Muscle of arm (tissue), 14 donors: ENCODE measurements at places on chromosomes 6 and 20.

DNA sequence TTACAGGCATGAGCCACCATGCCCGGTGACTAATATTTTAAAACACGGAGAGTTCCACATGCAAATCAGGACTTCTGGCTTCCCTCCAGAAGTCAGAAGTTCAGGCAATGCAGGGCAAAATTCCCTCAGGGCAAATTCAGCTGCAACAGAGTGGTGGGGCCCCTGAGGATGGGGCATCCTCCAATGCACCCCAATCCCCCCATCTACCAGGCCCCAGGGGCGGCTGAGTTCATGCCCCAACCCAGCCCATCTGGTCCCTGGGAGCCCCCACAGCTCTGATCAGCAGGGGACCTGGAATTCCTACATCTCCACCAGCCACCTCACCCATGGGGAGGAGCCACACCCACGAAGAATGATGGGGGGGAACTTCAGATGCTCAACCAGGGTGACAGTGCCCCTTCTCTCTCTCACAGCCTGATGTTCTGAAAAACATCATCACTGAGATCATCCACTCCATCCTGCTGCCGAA is 22.6 kb downstream of the BPIFB1 start:
- DNase-seq, result no peak

GRCh38 chr20:45235995-45236394 is 14.8 kb downstream of the SEMG2 start:
- DNase-seq, result no peak

DNA sequence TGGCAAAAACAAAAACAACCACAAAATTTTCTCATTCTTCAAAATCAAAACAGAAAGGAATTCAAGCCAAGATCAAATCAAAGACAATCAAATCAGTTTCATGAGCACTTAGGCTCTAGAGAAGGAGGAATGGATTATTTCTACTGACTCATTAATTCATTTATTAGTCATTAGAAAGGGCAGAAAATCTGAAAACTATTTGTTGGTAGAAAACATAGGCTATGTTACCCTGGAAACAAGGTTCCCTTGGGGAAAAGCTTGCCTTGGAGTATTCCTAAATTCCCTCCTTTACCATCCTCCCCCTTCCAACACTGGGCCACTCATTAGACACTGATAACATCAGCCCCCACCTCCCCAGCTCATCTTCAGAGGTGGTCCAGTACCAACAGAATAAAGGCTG is 17.5 kb downstream of the KIF16B start:
- no peak for DNase-seq

DNA sequence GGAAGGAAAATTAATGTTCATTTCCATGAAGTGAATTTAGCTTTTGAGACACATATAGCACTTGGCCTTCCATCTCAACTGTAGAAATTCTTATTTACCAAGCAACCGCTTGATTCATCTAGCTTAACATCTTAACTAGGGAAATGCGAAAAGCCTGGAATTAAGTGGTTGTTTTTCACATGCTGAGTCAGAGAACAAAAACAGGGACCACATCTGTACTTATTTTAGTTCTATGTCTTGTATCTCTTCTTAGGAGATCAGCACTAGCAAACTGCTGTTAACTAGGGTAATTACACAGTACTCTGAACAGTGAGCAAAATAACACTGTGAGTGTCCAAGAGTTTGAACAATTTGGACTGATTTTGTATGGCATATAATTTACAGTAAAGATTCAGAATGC is 590.9 kb upstream of the NRSN1 start:
- no peak for DNase-seq

- DNase-seq, result no peak
These were observed 17.0 kb upstream of the CLPSL2 start for GRCh38 chr6:35759426-35759825.

DNA sequence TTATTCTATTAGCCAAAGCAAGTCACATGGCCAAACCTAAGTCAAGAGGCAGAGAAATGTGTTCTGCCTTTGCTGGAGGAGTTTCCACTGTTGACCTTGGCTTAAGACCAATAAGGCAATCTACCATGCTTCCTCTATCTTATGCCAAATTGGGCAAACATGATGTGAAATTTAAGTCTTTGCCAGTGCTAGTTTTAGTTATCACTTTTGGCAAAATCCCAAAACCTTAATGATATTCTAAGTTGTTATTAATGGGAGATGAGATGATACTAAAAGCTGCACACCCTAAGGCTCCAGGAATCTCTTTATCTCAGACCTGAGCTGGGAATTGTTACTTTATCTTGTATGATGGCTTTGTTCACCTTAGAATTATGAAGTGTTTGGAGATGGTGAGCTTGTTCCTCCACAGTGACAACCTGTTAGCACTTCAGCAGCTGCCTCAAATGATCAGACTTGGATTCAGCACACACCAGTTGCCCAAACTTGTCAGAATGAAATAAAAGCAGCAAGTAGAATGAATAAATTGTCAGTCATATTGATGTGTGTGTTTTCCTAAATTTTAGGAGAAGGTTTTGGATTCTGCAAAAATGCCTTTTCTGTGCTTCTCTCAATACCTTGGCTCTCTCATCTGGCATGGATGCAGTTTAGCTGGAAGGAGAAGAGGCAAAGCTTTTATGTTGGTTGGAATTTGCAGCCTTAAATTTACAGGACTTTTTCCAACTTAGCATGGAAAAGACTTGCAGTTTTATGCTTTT is 49.3 kb downstream of the RIN2 start:
- DNase-seq, result peak; percentile 67

DNA sequence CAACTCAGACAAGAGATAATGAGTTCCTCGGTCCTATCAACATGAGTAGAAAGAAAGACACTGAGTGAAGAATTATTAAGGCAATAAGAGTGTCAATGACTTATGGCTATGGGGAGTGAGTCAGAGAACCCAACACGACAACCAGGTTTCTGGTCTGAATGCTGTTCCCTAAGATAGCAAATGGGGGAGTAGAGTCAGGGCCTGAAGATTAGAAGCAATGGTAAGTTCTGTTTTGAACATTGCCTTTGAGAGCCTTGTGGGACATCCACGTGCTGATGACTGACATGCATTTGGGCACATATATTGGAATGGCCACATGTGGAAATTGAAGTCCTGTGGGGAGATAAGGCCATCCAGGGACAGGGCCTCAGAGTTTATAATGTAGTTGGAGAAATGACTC is 254.4 kb upstream of the TCF21 start:
- no peak for DNase-seq

DNA sequence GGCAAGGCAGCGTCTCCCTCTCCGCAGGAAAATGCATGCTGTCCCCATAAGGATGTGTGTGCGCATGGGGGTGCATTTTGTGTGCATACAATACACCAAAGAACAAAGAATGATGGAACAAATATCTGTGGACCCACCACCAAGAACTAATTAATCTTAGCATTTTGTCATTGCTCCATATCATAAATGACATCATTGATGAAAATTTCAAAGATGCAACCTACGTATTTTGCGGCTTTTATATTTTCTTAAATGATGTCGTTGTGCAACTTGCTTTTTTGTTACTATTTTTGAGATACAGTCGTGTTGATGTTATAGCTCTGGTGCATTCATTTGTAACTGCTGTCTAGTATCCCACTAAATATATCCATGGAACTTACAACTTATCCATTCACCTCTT is 89.7 kb downstream of the SERAC1 start:
- DNase-seq, result no peak

DNA sequence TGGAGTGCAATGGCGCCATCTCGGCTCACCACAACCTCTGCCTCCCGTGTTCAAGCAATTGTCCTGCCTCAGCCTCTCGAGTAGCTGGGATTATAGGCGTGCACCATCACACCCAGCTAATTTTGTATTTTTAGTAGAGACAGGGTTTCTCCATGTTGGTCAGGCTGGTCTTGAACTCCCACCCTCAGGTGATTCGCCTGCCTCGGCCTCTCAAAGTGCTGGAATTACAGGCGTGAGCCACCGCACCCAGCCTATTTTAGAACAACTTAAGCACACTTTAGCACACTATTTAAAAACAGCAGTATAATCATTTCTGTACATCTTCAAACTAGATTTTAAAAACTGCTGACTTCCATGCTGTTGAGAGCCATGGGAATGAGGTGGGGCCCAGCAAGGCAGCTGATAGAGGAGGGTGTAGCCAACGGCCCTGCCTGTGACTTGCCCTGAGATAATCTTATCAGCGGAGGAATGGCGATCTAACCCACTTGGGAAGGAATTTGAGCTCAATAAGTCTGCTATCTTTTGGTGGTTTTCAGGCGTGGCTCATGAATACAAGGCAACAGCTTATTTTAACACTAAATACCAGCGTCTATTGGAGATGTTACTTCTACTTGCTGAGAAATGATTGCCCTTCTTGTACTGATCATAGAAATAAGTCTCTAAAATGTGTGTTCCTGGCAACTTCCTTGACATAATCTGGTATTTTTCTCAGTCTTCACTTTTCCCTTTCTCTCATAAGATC is 12.1 kb downstream of the ZDHHC14 start:
- DNase-seq, result no peak

- DNase-seq, result peak; percentile 3
These were observed 118.1 kb downstream of the TRDN start for GRCh38 chr6:123518441-123519188.

DNA sequence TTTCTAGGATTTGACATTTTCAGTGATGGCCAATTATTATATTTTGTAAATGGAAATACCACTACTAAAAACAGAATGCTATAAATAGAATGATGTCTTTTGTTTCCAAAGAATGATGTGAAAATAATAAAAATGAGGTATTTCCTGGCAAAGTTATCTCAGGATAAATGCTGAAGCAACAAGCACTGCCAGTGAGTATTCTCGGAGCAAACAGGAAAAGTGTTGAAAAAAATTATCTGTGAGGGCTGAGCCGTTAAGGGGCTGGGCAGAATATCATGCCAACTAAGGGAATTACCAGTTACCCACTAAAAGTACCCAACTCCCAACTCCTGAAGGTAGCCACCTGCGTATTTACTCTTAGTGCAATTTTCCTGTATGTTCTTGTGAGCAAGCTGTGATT is 23.6 kb upstream of the SCAF8 start:
- DNase-seq, result no peak

DNA sequence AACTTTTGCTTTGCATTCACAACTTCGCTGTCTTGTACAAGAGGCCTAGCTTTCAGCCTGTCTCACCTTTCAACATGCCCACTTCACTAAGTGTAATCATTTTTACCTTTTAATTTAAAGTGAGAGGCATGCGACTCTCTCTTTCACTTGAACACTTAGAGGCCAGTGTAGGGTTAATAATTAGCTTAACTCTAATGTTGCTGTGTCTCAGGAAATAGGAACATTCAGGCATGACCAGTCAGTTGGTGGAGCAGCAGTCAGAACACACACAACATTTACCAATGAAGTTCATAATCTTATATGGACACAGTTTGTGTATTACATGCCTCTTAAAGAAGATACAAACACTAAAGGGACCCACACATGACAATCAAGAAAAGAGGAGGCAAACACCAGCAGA is 47.6 kb downstream of the HTR1B start:
- DNase-seq, result no peak

DNA sequence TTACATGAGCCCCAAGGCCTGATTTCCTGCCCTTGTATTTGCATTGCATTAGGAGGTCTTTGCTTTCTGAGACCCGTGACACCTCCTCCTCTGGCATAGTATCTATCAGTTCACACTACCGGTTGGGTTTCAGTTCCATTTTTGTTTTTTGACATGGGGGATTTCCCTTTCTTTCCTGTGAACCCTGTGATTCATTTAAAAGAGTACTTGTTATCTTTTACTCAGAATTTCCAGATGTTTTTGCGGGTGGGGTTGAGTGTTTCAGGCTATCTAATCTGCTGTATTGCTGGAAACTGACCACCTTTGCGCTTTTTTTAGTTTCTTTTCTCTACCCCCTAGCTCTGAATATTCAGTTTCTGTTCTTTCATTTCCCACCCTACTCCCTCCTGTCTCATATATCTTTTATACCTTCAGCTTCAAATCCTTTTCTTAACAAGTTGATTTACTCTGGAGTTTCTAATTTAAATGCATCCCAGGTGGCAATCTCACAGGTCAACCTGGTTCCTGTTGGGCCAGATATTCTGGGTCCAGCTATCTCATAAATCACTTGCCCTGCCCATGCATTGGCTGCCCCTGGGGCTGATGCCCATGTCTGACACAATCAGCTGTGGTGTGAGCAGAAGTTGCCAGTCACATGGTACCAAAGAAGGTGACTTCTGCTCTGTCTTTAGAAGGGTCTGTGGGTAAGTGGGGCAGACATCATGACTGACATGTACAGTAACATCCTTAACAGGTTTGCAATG is 14.3 kb upstream of the NCOA3 start:
- DNase-seq, result no peak

DNA sequence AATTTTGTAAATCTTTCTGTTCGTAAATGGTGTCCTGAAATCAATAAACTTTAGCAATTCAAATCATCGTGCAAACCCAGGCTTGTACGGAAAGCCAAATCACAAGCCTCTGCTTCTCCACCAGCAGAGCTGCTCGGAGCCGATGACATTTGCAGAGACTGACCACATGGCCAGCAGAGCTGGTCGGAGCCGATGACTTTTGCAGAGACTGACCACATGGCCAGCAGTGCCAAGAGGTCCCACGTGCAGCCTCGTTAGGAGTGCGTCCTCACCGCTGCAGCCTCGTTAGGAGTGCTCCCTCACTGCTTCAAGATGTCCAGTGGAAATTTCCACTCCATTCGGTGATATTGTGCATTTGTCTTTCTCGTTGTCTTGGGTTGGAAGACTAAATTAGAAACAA is 28.5 kb downstream of the SMOC2 start:
- peak; percentile 58 for DNase-seq

GRCh38 chr6:105740946-105741645 is 338.2 kb upstream of the PREP start:
- no peak for DNase-seq

GRCh38 chr6:20877008-20877937 is 343.0 kb downstream of the CDKAL1 start:
- no peak for DNase-seq

DNA sequence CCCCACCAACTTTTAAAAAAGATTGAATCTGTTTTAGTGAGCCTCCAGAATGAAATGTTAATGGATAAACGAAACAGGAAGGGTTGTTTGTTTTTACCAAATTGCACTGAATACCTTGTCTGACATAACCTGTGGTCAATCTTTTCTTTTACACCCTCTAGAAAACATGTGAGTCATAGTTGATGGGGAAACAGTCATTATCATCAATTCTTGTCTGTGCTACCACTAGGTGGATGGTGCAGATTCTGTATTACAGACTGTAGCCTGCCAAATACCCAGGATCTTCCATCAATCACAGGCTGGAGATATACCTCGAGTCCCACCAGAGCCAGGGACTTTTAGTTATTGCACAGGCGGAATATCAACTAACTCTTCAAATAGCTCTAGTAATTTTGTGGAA is 29.5 kb upstream of the PKIB start:
- DNase-seq, result no peak

GRCh38 chr6:130776287-130776925 is 50.8 kb upstream of the SMLR1 start:
- no peak for DNase-seq

DNA sequence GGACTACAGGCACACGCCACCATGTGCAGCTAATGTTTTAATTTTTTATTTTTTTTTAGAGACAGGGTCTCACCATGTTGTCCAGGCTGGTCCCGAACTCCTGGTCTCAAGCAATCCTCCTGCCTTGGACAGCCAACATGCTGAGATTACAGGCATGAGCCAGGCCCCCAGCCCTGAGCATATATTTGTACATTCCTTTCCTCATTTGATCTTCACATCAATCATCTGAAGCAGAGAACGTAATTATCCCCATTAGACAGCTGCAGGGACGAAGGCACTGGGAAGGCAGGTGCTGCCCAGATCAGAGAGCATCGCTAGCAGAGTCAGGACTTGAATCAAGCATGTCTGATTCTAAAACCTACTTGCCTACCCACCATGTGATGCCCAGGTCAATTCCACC is 41.0 kb upstream of the SIRPA start:
- DNase-seq, result no peak
